Aorta (tissue), 5 donors: ENCODE measurements at places on chromosomes 13 and 19. TPM values are rescaled to one million over a fixed set of nuclear protein-coding genes. Genes with fewer than 3 reads are reported as not detected.

GRCh38 chr13:98542568-98543377, 34.1 kb downstream of the STK24 start:
- H3K27ac ChIP-seq = no peak overlapping the region
- H3K4me3 ChIP-seq = no peak overlapping the region
- peaks cover 2% of the 10 kb centered on the region for H3K4me1 ChIP-seq
- H3K27me3 ChIP-seq = no peaks in the 10 kb centered on the region
- DNase-seq = no peak

- no peaks in the 10 kb centered on the region for H3K36me3 ChIP-seq
- no peak overlapping the region for H3K27ac ChIP-seq
- no peak for DNase-seq
- H3K4me3 ChIP-seq = no peak overlapping the region
- no peaks in the 10 kb centered on the region for H3K27me3 ChIP-seq
Measured at GRCh38 chr13:35163674-35164073, 221.6 kb downstream of the NBEA start.

- DNase-seq = no peak
- peak overlapping the region; percentile 91 for H3K4me3 ChIP-seq
- H3K36me3 ChIP-seq = no peaks in the 10 kb centered on the region
- H3K27me3 ChIP-seq = no peaks in the 10 kb centered on the region
- H3K4me1 ChIP-seq = no peaks in the 10 kb centered on the region
- H3K27ac ChIP-seq = no peak overlapping the region
Measured at GRCh38 chr19:3556978-3557460, 367 bp downstream of the MFSD12 start.

DNA sequence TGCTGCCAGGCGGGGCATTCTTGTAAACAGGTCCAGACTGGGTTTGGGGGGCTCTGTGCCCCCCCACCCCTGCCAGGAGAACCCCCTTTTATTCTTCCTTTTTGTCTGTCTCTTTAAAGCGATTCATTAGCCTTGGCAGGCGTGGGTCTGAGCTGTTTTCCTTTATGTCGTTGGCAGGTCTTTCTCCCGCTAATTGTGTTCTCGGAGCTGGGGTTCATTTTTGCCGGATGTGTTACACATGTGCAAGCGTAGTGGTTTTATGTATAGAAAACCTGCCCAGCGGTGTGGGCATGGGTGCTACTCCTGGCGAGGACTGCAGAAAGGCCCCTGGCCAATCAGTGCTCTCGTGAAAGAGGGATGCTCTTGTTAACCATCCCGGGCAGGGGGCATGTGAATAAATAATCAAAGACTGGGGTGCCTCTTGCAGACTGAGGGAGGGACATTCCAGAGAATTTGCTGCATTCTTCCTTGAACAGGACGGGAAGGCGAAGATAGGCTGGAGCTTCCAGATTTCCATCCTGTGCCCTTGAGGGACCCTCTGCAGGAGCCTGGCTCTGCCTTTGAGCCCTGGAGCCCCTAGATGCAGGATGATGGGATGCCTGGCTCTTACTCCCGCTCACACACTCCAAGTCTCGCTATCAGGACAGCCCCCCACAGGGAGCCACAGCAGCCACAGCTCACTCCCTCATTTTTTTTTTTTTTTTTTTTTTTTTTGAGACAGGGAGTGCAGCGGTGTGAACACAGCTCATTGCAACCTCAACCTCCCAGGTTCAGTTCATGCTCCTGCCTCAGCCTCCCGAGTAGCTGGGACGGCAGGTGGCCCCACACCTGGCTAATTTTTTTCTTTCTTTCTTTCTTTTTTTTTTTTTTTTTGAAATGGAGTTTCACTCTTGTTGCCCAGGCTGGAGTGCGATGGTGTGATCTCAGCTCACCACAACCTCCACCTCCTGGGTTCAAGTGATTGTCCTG, 14.1 kb downstream of the CARM1 start:
- no peaks in the 10 kb centered on the region for H3K4me1 ChIP-seq
- H3K36me3 ChIP-seq = no peaks in the 10 kb centered on the region
- H3K27me3 ChIP-seq = no peaks in the 10 kb centered on the region
- no peak for DNase-seq

GRCh38 chr13:66301006-66301405, 929.1 kb downstream of the PCDH9 start:
- H3K27ac ChIP-seq = no peak overlapping the region
- H3K4me3 ChIP-seq = no peak overlapping the region
- H3K4me1 ChIP-seq = no peaks in the 10 kb centered on the region

GRCh38 chr13:24605923-24606372, 74.3 kb upstream of the ATP12A start:
- no peaks in the 10 kb centered on the region for H3K36me3 ChIP-seq
- no peak overlapping the region for H3K4me3 ChIP-seq
- no peak overlapping the region for H3K27ac ChIP-seq
- no peaks in the 10 kb centered on the region for H3K27me3 ChIP-seq

DNA sequence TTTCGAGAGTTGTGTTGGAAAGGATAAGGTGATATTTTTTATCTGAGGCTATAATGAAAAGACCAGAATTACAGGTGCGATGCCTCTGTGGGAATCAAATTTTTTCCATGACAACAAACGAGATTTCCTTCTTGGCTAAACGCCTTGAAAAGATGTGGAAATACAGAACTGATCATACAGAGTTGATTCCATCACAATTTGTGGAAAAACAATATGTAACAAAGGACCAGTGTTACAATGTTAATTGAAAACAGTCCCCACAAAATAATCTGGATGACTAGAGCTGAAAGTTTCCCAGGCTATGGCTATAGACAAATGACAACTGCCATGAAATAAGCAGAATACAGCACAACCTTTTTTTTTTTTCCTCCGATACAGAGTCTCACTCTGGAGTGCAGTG, 628.9 kb downstream of the DIAPH3 start:
- H3K36me3 ChIP-seq = no peaks in the 10 kb centered on the region
- H3K4me3 ChIP-seq = no peak overlapping the region
- H3K27ac ChIP-seq = no peak overlapping the region
- peaks cover 2% of the 10 kb centered on the region for H3K4me1 ChIP-seq
- DNase-seq = no peak

- H3K27me3 ChIP-seq = no peaks in the 10 kb centered on the region
- DNase-seq = no peak
- H3K36me3 ChIP-seq = no peaks in the 10 kb centered on the region
- H3K4me3 ChIP-seq = no peak overlapping the region
Measured at GRCh38 chr19:17246681-17247425, 1.1 kb upstream of the NR2F6 start.

GRCh38 chr13:36770741-36771140, 48.3 kb upstream of the RFXAP start:
- no peak overlapping the region for H3K4me3 ChIP-seq
- no peaks in the 10 kb centered on the region for H3K4me1 ChIP-seq
- H3K27ac ChIP-seq = no peak overlapping the region
- H3K27me3 ChIP-seq = no peaks in the 10 kb centered on the region
- no peaks in the 10 kb centered on the region for H3K36me3 ChIP-seq

DNA sequence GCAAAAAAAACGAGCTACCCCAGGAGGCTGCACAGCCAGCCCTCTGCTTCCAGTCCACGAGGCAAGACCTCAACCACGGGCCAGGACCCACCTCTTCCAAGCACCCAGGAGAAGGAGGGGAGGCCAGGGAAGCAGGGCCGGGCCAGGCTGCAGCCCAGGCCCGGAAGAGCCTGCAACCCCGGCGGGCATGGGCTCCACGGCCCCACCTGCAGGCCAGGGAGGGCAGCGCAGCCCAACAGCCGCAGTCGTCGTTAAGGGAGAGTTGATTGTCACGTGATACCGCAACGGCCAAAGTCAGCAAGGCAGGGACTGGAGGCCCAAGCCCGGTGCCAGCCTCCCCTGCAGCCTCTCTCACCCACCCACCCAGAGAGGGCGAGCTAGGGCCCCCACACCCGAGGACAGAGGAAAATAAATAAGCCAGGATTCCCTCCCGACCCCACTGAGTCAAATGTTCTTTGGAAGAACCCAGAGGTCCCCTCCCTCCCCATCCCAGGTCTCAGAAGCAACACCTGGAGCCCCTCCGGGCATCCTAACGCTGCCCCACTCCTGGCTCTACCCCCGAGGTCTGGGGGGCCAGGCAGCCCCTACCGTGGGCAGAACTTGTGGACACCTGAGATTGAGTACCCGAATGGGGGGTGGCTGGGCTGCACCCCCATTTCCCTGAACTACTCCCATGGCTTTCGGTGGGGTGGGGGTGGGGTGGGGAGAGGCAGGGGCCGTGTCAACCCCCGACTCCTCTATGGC, 5.2 kb upstream of the REXO1 start:
- no peaks in the 10 kb centered on the region for H3K36me3 ChIP-seq
- no peaks in the 10 kb centered on the region for H3K27me3 ChIP-seq
- no peaks in the 10 kb centered on the region for H3K4me1 ChIP-seq
- no peak overlapping the region for H3K27ac ChIP-seq

GRCh38 chr19:43639519-43640423, at the start of gene CADM4:
Gene CADM4 (minus strand): TSS chr19:43639850. CDS start chr19:43639790, 60 bp downstream.
- H3K27ac ChIP-seq = no peak within 1 kb of the TSS
- H3K27me3 ChIP-seq = no peaks in the 10 kb centered on the region
- no peaks in the 10 kb centered on the region for H3K4me1 ChIP-seq
- H3K36me3 ChIP-seq = no peaks in the 10 kb centered on the region

- no peaks in the 10 kb centered on the region for H3K27me3 ChIP-seq
- H3K4me3 ChIP-seq = no peak overlapping the region
- no peak for DNase-seq
- peaks cover 3% of the 10 kb centered on the region for H3K36me3 ChIP-seq
Measured at GRCh38 chr13:50149214-50149613, 134.0 kb downstream of the KCNRG start.

- no peak overlapping the region for H3K4me3 ChIP-seq
- no peaks in the 10 kb centered on the region for H3K36me3 ChIP-seq
- DNase-seq = no peak
- H3K27ac ChIP-seq = no peak overlapping the region
- H3K27me3 ChIP-seq = no peaks in the 10 kb centered on the region
- H3K4me1 ChIP-seq = no peaks in the 10 kb centered on the region
Measured at GRCh38 chr13:98203646-98204326, 26.7 kb upstream of the RNF113B start.

DNA sequence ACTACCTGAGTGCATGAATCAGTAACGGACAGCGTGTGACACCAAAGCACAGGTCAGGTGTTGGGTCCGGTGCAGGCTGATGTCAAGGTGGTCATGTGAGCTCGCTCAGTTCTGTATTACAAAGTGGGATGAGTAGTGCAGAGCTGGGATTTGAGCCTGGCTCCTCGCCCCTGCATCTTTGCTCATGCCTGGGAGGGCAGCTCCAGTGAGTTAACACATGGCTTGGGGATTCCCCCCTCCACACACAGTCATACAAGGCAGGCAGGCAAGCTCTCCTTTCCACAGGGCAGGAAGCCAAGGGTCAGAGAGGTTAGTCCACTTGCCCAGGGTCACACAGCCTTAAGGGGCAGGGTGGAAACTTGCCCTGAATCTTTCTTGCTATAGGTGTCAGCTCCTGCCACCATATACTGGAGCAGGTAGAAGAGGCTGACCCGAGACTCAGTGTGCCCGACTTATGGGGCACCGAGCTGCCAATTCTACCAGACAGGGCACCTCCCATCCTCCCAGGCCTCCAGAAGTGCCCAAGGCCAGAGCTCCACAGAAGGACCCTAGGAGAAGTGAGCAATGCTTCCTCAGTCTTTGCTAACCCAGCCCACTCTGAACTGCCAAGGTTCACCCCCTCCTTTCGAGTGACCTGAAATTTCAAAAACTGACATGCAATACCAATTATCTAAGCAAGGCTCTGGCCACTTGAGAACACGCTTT, 35.4 kb downstream of the ZNF787 start:
- H3K27me3 ChIP-seq = no peaks in the 10 kb centered on the region
- no peak overlapping the region for H3K4me3 ChIP-seq
- H3K4me1 ChIP-seq = no peaks in the 10 kb centered on the region
- H3K27ac ChIP-seq = no peak overlapping the region

DNA sequence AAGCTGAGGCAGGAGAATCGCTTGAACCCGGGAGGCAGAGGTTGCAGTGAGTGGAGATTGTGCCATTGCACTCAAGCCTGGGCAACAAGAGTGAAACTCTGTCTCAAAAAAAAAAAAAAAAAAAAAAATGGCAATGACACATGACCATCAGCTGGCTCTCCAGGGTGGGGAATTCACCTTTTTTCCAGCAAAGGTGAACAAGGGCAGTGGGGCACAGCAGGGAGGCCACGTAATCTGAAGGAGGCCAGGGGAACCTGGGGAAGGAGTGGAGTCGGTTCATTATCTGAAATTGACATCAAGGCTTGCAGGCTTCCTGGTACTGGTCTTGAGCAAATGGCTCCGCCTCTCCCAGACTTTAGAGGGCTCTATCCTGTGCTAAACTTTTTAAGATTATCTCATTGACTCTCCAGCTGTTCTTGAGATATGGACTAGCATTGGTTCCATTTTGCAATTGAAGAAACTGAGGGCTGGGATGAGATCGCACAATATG, 28.1 kb downstream of the KEAP1 start:
- H3K36me3 ChIP-seq = no peaks in the 10 kb centered on the region
- no peak overlapping the region for H3K27ac ChIP-seq
- H3K4me1 ChIP-seq = no peaks in the 10 kb centered on the region
- DNase-seq = no peak
- H3K27me3 ChIP-seq = no peaks in the 10 kb centered on the region
- no peak overlapping the region for H3K4me3 ChIP-seq

- peaks cover 4% of the 10 kb centered on the region for H3K4me1 ChIP-seq
- no peak overlapping the region for H3K27ac ChIP-seq
- H3K36me3 ChIP-seq = peaks cover 6% of the 10 kb centered on the region
- H3K27me3 ChIP-seq = no peaks in the 10 kb centered on the region
- H3K4me3 ChIP-seq = no peak overlapping the region
Measured at GRCh38 chr19:46608581-46609345, 7.6 kb downstream of the CALM3 start.

- H3K4me1 ChIP-seq = no peaks in the 10 kb centered on the region
- H3K36me3 ChIP-seq = no peaks in the 10 kb centered on the region
- H3K27me3 ChIP-seq = no peaks in the 10 kb centered on the region
- no peak for DNase-seq
- H3K27ac ChIP-seq = no peak overlapping the region
Measured at GRCh38 chr19:21848706-21849105, 12.7 kb upstream of the ZNF43 start.

GRCh38 chr13:87207280-87208003, 463.7 kb upstream of the SLITRK5 start:
- no peak for DNase-seq
- H3K4me1 ChIP-seq = no peaks in the 10 kb centered on the region
- H3K27ac ChIP-seq = no peak overlapping the region
- no peaks in the 10 kb centered on the region for H3K36me3 ChIP-seq
- no peak overlapping the region for H3K4me3 ChIP-seq

DNA sequence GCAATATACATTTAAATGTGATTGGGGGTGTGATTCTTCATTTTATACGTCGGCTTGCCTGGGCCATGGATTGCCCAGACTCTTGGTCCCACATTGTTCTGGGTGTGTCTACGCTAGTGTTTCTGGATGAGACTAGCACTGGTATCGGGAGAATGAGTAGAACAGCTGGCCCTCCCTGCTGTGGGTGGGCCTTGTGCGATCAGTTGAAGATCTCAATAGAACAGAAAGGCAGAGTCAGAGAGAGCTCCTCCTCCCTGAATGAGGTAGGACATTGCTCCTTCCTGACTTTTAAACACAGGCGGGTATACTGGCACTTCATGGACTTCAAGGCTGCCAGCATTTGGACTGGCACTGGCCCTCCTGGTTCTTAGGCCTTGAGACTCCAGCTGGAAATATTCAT, 603.0 kb downstream of the LIG4 start:
- no peak for DNase-seq
- no peak overlapping the region for H3K4me3 ChIP-seq
- no peaks in the 10 kb centered on the region for H3K27me3 ChIP-seq
- no peaks in the 10 kb centered on the region for H3K36me3 ChIP-seq
- H3K4me1 ChIP-seq = no peaks in the 10 kb centered on the region
- no peak overlapping the region for H3K27ac ChIP-seq

OVOL3 gene
- total RNA-seq = not detected

HSPB6 gene
- total RNA-seq = 152 TPM

DKKL1 gene
- 0.69 TPM for total RNA-seq

ZNF221 gene
- total RNA-seq = 5.9 TPM

OR4F17 gene
- not detected for total RNA-seq

ADAMTS10 gene
- 188 TPM for total RNA-seq

WDR87 gene
- not detected for total RNA-seq

LILRB4 gene
- total RNA-seq = 10.1 TPM
